ENCODE measurements at places on chromosomes 3 and 15.

- DNase-seq, result no peak
Observed at GRCh38 chr3:19543212-19543841, 390.7 kb downstream of the EFHB start.

DNA sequence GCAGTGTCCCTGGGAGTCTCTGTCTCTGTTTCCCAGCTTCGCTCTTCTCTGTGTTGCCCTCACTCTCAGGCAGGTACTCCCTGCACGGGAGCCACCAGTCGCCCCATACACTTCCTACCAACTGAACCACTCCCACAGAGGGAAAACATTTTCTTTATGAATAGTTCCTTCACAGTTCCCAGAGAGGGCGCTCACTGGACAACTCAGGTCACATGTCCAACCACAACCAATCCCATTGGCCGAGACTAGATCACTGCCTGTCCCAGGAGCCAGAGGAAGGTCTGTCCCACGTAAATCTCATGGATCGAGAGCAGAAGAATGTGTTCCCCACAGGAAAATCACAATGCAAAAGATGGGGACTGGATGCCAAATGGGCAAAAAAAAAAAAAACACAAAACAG lies 26.1 kb downstream of the GRK7 start:
- DNase-seq, result no peak

- DNase-seq, result no peak
Observed at GRCh38 chr3:128368626-128369025, 98.1 kb downstream of the DNAJB8 start.

DNA sequence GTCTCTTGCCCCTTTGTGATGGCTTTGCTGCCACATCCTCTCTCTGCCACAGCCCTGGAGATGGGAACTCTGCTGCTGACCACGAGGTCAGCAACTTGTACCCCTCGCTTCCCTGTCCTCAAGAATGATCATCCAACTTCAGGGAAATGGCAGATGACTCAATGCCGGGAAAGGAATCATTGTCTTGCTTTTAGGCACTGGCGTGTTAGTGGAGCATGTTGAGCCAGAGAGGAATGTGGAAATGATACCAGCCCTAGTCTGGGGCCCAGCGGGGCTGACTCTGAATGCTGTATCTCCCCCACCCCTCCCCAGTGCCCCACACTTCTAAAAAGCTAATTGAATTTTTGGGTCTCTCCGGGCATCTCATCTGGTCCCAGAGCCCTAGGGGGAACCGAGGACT lies 184.9 kb upstream of the BHLHE40 start:
- no peak for DNase-seq

DNA sequence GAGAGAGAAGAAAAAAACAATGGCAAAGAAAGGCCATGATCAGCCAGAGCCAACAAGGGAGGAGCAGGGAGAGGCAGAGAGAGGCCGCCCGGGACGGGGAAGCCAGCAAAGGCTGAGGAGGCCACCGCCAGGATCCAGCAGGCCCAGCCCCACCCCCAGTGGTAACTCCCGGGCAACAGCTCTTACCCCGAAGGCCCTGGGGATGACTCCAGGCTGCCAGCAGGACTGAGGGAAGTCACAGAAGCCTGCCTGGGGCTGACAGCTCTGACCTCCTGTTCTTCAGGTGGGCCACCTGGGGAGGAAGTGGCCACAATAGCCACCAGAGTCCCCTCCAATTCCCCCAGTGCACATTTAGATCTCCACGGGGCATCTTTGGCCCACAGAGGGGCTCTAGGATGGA lies 184.3 kb upstream of the LINGO1 start:
- no peak for DNase-seq

DNA sequence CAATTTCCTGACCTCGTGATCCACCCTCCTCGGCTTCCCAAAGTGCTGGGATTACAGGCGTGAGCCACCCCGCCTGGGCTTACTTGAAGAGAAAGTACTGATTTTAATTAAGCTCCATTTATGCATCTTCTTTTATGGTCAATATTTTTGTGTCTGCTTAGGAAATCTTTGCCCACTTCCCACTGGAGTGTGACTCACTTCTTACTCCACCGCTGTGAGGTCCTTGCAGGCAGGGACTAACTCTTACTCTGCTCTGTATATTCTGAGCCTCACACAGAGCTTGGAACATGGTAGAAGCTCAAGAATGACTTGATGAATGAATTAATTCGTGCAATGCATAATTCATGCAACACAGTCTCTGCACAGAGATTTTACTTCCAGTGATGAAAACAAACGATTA lies 2.9 kb upstream of the TM4SF19 start:
- DNase-seq, result no peak

DNA sequence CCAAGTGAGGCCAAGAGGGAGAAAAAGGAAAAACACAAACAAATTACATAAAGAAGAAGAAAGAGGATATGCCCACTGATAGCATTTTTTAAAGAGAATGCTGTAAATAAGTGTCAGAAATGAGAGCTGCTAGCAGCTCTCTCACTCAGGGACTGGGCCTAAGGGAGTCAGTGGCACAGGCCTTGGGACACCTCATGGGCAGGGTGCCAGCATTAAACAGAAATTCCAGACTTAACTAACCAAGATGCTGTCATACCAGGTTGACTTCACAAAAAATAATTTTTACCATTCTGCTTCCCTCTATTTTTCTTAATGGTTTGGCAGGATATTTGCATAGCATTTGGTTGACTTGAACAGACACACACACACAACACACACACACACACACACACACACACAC lies 92.3 kb upstream of the ADAMTSL3 start:
- no peak for DNase-seq

DNA sequence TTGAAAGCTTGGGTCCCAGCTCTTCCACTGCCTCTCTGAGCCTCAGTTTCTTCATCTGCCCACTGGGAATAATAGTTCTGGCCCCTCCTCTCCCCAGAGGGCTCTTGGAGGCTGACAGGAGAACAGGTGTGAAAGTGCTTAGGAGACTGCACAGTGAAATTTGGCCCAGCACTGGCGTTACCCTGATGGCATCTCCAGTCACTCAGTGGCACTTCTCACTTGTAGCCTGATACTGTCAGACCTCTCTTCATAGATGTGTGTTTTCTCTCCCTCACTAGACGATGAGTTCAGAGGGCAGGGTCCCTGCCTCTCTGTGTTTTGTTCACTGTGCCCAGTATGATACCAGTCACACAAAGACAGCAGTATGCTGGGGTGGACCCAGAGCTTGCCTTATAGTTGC lies 22.2 kb upstream of the IGDCC3 start:
- DNase-seq, result no peak

DNA sequence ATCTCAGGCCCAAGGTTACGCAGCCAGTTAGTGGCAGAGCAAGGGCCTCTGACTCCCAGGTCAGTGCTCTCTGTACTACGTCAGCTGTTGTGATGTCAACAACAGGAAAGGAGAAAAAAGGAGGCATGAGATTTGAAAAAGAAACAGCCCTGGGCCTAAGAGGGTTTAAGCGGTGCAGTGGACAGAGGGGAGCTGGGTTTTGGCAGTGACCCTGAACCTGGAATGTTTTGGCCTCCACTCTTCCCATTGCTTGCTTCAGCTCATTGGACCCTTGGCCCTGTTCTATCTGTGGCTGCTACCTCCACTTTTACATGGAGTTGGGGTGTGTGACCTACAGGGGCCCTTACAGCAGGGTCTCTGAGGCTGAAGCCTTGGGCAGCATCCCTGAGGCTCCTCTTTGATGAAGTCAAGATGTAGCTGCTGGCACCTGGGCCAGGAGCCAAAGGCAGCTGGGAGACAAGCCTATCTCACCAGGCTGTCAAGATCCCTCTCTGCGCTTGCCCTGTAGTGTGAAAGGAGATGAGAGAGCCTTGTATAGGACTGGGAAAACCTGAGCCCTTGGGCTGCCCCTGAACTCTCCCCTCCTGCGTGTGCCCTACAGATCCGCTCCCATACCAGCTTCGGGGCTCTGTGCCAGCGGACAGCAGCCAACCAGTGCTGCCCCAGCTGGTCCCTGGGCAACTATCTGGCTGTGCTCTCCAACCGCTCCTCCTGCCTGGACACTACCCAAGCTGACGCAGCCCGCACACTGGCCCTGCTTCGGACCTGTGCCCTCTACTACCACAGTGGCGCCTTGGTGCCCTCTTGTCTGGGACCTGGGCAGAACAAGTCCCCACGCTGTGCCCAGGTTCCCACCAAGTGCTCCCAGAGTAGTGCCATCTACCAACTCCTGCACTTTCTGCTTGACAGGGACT lies 8.7 kb downstream of the DISP2 start:
- DNase-seq, result no peak
